ENCODE measurements at places on chromosomes 13 and 19.
A peak's percentile ranks its signal among the peaks of the same experiment; 100 is the strongest.

DNA sequence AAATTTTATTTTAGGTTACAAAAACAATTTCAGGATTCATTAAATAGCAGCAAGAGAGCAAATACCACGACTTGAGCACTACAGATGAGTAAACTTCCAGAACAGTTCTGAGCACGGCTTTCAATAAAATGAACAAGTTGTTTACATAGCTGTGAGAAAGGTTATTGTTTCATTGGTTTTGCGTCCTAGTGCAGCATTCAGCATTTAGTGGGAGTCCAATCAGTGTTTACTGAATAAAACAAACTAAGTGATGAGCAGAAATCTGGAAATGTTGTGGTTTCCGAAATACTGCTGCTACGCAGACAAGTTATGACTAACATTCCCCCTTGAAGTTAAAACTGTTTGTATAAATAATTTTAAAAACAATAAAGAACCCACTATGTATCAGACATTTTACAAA is 251.5 kb upstream of the STARD13 start:
- DNase-seq: no peak

DNA sequence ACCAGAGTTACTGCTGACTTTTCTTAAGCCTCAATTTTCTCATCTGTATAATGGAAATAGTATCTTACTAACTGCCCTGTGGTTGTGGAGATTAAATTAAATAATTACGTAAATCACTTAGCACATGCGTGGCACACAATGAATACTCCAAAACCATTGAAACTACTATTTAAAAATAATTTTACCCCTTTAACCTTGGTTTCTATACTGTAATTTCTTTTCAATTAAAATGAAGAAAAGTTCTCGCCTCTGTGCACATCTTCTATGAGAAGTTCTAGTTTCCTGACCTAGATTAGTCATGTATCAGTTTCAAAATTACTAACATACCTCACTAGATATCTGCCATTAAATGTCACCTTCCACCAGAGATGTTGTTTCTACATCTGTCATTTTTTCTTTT is 5.7 kb downstream of the SLITRK1 start:
- DNase-seq: no peak

DNA sequence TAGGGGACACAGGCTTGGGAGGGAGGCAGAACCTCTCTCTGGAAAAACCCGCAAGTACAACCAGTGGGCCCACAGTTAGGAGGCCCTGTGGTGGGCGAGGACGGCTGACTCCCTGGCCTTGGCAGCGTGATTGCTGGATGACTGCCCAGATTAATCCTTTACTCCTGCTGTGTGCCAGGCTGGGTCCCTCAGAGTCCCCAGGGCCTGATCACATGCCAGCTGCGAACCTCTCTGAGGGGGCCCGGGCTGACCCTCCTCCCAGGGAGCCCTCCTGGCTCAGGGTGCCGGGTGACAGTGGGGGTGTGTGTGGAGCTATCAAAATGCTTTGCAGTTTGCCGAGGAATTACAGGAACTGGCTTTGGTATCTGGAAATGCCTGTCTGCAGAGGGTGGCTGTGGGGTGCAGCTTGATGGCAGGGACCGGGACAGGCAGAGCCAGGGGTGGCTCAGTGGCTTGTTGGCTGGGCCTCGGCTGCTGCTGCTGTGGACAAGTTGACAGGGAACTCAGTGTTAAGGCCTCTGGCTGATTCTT is 48.9 kb downstream of the DNM2 start:
- no peak for DNase-seq

GRCh38 chr13:20136781-20137703 is 23.8 kb downstream of the GJA3 start:
- peak; percentile 86 for DNase-seq

DNA sequence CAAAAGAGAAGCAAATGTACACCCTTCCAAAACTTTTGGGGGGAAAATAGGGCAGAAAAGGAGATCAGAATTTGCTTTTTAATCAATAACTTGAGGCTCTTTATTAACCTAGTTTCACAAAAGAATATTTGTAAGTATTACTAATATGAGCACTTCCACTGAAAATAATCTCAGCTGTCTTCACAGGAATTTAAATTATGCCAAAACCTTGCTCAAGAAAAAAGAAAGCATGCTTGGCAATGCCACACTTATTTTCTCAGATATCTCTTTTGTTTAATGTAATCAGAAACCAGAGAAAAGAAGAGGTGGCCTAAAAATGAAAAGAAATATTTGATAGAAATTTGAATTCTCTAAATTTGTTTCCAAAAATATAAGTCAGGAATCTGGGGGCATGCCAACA is 234.9 kb upstream of the GPC6 start:
- no peak for DNase-seq

GRCh38 chr13:54033323-54033861 is 1004.8 kb downstream of the OLFM4 start:
- DNase-seq: no peak

DNA sequence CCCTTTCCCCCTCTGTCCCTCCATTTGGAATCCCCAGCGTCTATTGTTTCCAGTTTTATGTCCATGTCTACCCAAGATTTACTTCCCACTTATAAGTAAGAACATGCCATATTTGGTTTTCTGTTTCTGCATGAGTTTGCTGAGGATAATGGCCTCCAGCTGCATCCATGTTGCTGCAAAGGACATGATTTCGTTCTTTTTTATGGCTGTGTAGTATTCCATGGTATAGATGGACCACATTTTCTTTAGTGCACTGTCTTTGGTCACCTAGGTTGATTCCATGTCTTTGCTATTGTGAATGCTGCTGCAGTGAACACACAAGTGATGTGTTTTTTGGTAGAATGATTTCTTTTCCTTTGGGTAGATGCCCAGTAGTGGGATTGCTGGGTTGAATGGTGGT is 3.8 kb downstream of the ZNF555 start:
- DNase-seq: no peak

GRCh38 chr19:19446655-19447437 is 41.4 kb downstream of the GATAD2A start:
- DNase-seq: no peak

- no peak for DNase-seq
Measured at GRCh38 chr19:1057176-1057855, 9.7 kb upstream of the ARHGAP45 start.

- DNase-seq: no peak
Measured at GRCh38 chr13:36872621-36873020, 47.4 kb downstream of the SMAD9 start.

- DNase-seq: no peak
Measured at GRCh38 chr19:29983568-29983967, 41.5 kb downstream of the URI1 start.

DNA sequence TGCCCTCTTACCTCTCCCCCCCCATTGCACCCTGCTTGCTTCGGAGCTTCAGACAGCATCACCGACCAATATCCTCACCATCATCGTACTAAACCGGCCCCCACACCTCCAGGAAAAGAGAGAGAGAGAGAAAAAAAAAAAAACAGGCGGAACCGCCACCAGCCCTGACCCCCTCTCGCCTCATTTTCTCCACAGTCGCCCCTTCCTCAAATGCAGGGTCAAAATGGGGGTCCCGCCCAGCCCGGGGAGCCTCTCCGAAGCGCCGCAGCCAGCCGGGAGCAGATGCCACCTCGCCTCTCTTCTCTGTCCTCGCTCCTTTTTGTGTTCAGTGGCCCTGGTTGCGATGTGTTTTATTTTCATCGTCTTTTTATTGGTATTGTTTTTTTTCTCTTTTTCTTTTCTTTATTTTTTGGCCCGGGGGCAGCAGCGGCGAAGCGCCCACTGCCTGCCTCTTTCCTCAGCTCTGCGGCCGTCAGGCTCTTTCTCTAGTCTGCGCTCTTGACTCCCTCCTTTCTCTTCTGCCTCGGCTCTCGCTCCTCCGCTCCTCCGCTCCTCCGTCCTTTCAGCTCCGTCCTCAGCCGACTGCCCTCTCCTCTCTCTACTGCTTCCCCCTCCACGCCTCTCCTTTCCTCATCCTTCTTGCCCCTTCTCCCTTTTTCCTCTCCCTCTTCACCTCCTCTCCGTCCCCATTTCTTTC is 41.4 kb downstream of the DEDD2 start:
- DNase-seq: no peak

DNA sequence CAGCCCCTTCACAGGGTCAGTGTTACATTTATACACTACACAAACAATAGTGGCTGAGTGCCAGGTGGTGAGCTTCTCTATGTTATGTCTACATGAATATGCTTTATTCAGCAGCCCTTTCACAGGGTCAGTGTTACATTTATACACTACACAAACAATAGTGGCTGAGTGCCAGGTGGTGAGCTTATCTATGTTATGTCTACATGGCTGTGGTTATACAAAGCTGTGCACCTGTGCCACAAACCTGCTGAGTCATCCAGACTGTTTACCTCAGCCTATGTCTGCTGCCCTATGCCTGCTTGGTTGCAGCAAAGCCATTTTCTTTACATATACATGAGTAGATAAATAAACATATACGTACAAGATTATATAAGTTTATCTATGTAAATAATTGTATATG is 76.5 kb downstream of the ZNF726 start:
- no peak for DNase-seq

- no peak for DNase-seq
Measured at GRCh38 chr19:30023330-30023729, 81.3 kb downstream of the URI1 start.

GRCh38 chr13:109096101-109096500 is 466.7 kb downstream of the MYO16 start:
- no peak for DNase-seq

DNA sequence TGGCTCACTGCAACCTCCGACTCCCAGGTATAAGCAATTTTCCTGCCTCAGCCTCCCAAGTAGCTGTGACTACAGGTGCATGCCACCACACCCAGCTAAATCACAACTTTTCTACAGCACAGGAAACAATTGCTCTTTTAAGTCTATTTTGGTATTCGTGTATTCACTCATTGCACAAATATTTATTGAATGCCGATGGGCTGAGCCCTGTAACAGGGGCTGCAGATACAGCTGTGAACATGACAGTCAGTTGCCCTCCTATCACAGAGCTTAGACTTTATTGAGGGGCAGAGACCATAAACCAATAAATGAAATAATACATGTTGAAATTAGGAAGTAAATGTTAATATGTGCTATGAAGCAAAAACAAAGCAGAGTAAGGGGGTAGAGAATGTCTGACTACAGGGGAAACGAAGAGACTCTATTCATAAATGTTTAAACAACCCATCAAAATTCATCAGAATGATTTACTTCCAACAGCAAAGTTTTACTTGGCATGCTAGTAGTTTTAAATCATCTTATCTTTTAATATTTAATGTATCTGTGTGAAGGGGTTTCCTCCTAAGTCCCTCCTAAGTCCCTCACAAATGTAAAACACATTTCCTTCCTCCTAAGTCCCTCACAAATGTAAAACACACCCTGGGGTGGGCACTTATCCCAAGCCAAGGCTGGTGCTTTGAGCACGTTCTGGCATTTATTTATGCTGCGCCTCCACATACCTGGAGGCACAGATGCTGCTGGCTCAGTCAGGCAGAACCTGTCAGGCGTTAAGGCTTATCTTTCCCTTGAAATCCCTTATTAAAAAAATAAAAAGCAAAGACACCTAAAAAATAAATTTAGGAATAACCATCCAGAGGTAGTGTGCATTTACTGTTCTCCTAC is 140.8 kb downstream of the MIPEP start:
- DNase-seq: no peak

GRCh38 chr19:292281-292884 is 1.2 kb upstream of the PLPP2 start:
- DNase-seq: no peak

DNA sequence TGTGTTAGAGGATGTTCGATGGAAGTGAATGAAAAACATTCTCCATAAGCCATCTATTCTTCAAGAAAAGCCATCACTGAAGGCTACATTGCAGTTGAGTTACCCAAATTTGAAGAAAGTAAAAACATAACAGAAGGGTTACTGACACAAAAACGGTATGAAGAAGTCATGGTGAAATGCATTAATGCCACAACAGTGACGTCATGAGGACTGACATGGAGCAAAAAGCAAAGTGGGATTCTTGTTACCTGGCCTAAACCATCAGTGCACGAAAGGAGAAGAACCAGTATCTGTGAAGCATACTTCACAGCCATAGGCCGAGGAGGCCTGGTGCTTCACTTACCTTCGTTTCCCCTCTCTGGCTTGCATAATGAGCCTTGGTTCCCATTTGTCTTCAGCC is 58.7 kb downstream of the LRRC63 start:
- no peak for DNase-seq

GRCh38 chr13:103634066-103634465 is 567.8 kb upstream of the SLC10A2 start:
- DNase-seq: no peak

DNA sequence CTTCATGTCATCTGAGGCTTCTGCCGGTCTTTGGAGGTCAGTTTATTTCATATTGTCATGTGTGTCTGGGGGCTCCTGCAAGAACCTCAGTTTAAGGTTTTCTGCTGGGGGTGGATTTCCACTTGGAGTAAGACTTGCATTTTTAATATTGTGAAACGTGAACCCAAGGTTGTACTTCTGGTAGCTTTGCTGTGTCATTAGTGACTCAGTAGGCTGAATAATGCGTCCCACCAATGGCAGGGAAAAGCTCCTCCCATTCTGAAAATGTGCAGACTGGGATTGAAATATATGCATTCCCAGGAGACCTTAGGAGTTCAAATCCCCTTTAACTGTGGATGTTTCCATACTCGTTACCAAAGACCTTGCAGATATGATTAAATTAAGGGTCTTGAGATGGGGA is 46.2 kb downstream of the ING1 start:
- DNase-seq: no peak

DNA sequence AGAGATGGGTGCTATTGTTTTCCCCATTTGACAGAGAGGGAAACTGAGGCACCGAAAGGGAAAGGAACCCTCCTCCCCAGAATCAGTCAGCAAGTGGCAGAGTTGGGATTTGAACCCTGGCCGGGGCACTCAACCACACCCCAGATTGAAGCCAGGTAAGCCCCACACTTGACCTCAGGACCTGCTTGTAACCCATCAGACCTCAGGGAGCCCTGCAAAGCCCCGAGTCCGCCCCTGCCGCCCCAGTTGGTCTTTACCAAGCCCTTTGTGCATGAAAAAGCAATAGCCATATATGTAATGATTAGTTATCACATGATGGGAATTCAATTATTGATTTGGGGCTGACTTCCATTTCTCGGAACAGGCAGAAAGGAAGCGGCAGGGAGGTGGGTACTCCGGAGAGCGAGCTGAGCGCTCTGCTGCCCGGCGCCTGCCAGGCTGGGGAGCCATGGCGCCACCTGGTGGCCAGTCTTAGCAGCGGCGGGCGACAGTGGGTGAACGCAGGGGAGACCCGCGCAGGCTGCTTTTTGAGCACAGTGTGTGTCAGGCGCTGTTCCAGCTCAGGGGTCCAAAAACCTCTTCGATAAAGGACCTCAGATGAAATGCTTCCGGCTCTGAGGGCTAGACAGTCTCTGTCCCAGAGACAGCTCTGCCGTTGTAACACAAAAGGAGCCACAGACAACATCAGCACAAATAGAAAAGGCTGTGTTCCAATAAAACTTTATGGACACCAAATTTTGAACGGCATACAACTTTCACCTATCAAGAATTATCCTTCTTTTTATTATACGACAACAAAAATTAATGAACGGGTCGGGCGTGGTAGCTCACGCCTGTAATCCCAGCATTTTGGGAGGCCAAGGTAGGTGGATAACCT is 82.9 kb upstream of the CACNA1A start:
- peak; percentile 85 for DNase-seq

- no peak for DNase-seq
Measured at GRCh38 chr13:97583907-97584497, 150.0 kb downstream of the RAP2A start.

DNA sequence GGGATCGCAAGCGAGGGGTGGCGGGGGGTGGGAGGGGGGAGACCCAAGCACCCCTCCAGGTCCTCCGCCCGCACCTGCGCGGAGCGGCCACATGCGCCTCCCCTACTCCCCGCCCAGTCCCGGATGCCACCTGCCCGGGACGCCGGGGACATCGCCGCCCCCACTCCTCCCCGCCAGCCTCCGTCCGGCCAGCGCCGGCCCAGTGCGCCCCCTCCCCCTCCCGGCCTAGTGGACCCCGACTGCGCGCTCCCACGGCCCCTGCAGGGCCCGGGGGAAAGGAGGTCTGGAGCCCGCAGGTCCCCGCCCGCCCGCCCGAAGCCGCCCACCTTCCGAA is 263 bp downstream of the RHPN2 start:
- no peak for DNase-seq
